ENCODE measurements at places on chromosomes 7 and 10.

- DNase-seq = no peak
These were observed 210.3 kb downstream of the PTEN start for GRCh38 chr10:88073682-88074081.

DNA sequence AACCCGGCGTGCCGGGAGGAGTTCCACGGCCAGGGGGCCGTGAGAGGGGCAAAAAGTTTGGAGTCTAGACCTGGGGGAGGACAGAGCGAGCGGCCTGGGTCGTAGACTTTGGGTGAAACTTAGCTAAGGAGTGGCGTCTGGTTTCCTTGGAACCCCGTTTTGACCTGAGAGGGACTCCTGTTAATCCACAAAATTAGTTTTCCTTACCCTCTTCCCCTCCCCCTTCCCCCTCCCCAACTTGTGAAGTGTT is 574 bp downstream of the MARCHF5 start:
- DNase-seq = no peak

GRCh38 chr10:18261063-18261610 is 120.9 kb downstream of the CACNB2 start:
- DNase-seq = no peak

DNA sequence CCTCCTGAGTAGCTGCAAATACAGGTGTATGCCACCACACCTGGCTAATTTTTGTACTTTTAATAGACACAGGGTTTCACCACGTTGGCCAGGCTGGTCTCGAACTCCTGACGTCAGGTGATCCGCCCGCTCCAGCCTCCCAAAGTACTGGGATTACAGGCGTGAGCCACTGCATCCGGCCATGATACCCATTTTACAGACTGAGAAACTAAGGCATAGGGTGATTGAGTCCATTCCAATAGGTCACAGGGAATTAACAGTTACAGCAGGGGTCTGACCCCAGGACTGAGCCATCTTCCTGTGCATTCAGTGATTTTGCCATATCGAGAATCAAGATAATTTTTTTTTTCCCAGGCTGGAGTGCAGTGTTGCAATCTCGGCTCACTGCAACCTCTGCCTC is 12.3 kb upstream of the CTBP2 start:
- no peak for DNase-seq

DNA sequence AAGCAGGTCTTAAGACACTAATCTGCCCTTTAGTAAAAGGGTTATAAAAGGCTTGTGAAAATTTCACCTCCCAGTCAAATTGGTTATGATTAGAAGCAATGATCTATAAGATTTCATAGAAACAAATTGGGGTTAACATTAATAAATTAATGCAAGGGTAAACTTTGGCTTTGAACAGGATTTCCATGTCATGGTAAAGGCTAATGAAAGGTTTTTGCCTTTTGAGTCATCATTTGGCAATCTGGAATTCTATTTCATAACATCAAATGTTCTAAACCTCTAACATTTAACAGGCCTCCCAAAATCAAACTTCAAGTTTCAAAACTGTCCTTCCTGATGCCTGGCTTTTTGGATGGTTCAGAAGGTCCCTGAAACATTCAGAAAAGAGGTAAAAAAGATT is 62.4 kb downstream of the COA1 start:
- DNase-seq = no peak

DNA sequence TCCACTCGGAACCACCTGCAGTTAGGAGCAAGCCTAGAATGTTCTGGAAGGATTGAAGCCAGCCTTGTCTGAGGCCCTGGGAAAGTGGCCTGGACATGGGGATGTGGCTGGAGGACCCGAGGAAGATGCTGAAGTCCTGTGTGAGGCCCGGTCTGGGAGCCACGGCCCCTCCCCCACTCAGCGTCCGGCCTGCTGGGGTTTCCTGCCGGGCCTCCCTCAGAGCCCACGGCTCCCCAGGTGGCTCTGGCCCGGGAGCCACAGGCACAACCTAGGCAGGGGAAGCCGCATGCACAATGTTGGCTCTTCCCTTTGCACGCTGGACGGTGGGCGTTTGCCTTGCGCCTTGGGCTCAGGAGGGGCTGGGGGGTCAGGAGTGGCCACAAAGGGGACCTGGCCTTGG is 39.0 kb downstream of the UNCX start:
- no peak for DNase-seq

DNA sequence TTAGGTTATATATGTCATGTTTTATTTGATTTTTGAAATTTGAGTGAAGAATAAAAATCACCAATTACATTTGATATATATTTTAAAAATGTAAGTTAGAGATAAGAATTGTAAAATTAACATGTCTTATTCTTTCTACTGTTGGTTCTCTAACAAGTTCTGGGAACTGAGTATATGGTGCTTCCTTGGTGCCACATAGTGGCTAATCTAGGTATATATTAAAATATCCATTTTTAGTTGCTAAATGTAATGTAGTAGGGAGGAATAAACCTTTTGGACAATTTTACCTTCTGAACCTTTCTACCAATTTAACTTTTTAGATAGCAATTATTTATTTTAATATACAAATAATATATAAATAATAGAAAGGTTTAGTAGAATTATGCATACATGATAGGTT is 17.5 kb downstream of the CFAP69 start:
- DNase-seq = peak; percentile 8

DNA sequence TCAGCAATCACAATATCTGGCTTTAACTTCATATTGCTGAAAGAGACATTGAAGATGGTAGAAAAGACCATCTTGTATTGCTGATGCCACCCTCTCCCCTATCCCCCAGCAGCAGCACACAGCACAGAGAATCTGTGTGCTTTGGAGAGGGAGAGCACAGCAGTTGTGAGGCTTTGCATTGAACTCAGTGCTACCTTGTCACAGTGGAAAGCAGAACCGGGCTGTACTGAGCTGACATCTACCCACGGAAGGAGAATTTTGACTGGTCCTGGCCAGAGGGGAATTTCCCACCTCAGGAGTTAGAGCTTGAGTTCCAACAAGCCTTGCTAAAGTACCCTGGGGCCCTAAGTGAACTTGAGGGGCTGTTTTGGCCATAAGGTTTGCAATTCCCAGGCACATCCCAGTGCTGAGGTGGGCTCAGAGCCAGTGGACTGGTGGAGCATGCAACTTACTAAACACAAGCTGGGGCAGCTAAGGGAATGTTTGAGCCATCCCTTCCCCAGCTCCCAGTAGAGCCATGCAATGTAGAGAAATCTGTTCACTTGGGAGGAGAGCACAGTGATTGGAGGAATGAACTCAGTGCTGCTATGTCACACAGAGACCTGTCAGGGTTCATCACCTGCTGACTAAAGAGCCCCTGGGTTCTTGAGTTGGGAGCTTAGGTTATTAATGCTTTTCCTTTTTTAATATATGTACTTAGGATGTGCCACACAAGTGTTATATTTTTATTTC is 62.1 kb downstream of the OR13A1 start:
- no peak for DNase-seq

DNA sequence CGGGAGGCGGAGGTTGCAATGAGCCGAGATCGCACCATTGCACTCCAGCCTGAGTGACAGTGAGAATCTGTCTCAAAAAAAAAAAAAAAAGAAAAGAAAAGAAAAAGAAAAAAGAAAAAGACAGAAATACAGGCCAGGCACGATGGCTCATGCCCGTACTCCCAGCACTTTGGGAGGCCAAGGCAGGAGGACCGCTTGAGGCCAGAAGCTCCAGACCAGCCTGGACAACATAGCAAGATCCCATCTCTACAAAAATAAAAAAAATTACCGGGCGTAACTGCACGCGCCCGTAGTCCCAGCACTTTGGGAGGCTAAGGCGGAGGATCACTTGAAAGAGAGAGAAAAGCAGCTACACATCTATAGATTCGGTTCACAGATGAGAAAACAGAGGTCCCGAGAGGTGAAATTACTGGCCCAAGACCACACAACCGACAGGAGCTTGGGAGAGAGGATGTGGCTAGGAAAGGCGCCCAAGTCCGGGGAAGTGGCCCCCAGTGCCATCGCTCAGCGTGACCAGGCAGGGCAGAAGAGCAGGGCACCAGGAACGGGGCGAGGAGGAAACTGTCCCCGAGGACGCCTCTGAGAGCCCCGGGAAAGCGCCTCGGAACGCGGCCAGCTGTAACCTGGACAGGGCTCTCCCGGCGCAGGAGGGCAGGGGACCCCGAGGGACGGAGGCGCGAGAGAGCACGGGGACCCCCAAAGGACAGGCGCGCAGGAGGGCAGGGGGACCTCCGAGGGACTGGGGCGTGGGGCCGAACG is 612 bp downstream of the SNX8 start:
- no peak for DNase-seq

GRCh38 chr7:84085147-84085546 is 109.4 kb downstream of the SEMA3A start:
- DNase-seq = no peak

- peak; percentile 57 for DNase-seq
These were observed 7.1 kb upstream of the AMZ1 start for GRCh38 chr7:2680792-2681490.

GRCh38 chr10:120347644-120348043 is 109.4 kb upstream of the PLPP4 start:
- no peak for DNase-seq

DNA sequence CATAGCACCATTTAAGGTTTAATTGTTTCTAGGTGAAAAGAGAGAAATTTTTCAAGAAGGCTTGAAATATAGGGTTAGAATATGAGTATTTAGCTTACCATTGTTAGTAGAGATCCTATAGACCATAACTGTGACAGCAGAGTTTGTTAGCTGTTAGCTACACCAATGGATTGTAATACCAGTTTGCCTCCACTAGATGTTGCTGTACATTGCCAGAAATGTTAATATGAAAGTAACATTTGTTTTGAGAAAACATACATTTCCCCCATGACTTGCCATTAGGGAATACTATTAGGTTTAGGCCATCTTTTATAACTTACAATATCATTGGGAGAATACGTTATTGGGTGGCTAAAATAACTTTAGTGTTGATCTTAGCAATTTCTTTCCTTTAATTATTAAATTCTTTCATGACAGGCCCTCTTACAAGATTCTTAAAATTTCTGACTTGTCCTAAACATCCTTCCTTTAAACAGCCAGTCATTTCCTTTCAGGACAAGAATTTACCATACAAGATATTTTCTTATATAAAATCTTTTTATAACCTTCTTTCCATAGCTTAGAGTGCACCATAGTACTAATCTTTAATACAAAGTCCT is 39.5 kb downstream of the ZNF117 start:
- peak; percentile 67 for DNase-seq

GRCh38 chr7:96800824-96801223 is 91.2 kb upstream of the SEM1 start:
- no peak for DNase-seq

DNA sequence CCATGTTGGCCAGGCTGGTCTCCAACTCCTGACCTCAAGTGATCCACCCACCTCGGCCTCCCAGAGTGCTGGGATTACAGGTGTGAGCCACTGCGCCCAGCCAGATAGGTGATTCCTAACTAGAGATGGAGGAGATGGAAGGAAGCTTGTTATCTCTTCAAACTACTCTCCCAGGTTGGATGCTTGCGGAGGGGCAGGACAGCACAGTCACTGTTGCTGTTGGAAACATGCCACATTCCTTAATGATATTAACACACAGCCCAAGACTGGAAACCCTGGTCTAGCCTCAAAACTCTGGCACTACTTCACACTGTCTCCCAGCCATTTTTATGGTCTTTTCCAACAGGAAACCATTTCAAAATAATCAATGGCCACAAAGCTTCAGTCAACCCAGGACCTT is 468.8 kb upstream of the NRP1 start:
- DNase-seq = no peak

DNA sequence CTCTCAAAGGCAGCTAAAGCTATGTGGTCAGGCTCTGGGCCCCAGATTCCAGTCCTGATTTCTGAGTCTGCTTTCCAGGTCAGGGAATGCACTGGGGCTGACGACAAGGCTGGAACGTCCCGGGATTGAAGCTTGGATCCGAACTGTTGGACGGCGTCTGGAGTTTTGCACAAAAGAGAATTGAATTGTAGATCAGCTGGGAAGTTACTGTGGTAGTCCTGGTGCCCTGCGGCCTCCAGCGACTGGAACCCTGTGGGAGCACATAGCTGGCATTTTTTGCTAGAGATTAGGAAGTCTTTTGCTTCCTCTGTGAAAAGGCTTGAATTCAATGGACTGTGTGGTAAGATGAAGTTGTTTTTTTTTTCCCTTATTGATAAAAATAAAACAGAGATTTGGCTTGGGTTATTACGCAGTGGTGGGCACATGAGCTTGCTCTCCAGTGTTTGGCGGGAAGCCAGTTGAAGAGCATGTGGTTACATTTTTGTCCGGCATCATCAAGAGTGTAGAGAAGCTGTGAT is at the start of gene HK1:
Gene HK1 (plus strand): TSS at position 51 of the 518 bp plus-strand sequence.
- no peak for DNase-seq

GRCh38 chr10:101856626-101857025 is 13.0 kb upstream of the KCNIP2 start:
- DNase-seq = no peak

GRCh38 chr7:108805808-108806397 is 236.2 kb downstream of the DNAJB9 start:
- DNase-seq = peak; percentile 6

DNA sequence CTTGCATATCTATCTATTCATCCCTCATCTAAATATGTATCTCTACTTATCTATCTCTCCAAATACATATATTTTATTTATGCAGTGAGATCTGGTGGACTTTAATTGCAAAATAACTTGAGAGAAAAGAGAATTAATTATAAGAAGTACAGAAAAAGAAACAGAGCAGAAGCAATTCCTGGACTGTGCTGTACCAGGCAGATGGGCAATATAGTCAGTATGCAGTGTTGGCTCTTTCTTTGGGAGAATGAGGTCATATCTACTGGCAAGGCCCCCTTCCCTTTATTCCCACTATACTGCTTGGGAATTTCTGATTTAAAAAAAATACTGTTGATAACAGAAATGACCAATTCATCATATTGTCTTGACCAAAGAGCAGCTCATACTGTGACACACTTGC is 49.0 kb upstream of the TOMM7 start:
- no peak for DNase-seq

DNA sequence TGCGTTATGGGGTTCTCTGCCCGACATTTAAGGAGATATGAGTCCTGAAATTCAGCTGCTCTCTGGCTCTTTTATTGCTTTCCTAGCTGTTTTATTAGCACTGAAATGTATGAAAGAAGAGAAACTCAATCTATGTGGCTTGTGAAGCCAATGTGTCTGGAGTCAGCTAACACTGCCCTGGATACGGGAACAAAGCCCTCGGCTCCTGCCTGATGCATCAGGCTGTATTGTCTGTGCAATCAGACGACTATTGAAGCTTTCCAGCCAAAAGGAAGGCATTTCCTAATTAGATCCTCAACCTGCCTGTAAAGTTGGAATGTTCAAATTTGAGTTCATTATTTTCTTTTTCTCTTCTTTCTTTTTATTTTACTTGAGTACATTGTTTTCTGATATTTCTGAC is 22.0 kb upstream of the TM9SF3 start:
- no peak for DNase-seq

GRCh38 chr10:43403911-43404703 is 4.9 kb downstream of the HNRNPF start:
- no peak for DNase-seq
